Activated effector memory CD4-positive, alpha-beta T cell treated with anti-CD3 and anti-CD28 coated beads, Interleukin-2, amount 50 U/mL, for 16 hours (primary cell): ENCODE measurements at places on chromosomes 2 and 18.

- DNase-seq, result no peak
Measured at GRCh38 chr2:46278952-46279351, 18.3 kb upstream of the EPAS1 start.

DNA sequence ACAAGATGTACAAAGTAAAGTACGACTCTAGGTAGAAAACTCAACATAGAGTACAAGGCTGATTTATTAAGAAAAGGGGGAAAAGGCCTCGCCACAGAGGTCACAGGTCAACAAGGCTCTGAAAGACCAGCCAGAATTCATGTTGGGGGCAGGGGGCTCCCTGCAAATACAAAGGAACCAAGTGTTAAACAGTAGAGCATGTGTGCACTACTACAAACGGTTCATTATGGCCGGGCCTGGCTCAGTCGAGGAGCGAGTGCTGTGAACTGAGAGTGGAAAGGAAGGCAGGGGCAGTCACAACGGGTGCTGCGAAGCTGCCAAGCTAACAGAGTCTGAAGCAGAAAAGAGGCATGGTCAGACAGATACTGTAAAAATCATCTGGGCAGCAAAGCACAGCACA is 77.1 kb downstream of the MBOAT2 start:
- DNase-seq, result no peak

GRCh38 chr18:48715711-48716361 is 177.0 kb downstream of the CTIF start:
- DNase-seq, result no peak

DNA sequence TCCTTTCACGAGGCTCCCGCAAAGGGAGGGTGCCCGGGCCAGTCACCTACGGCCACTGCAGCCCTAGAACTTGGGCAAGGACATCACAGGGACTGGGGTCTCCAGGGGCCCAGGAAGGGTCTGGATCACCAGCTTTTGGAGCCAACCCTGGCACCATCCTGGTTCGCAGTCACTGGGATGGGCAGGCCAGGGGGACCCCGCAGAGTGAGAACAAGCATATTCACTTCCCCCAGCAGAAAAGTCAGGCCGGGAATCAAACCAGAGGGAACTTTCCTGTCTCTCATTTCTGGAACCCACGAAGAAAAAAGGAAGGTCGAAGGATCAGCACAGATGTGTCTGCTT is 15.4 kb downstream of the SMAD7 start:
- DNase-seq, result no peak

GRCh38 chr2:103847276-103847675 is 1006.6 kb upstream of the POU3F3 start:
- no peak for DNase-seq

DNA sequence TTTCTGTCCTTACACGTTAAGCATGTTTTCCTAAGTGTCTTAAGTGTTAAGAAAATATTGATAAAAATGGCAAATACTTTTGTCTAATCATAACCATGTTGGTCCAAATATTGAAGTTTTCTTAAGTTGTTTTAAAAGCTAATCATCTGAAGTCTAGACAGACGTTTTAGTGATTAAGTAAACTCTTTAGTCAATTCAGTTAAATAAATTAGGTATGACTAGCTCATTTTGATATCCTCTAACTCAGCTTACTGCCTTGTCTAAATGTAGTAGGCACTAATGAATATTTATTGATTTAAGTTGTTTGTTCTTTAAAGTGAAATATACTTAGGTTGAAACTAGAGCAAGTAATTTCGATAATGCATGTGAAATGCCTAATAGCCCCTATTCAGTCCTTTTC is 471.8 kb upstream of the CHST9 start:
- DNase-seq, result no peak

GRCh38 chr2:113064898-113065297 is 2.9 kb upstream of the IL1F10 start:
- DNase-seq, result no peak
